ENCODE measurements at places on chromosomes 3 and 15.

DNA sequence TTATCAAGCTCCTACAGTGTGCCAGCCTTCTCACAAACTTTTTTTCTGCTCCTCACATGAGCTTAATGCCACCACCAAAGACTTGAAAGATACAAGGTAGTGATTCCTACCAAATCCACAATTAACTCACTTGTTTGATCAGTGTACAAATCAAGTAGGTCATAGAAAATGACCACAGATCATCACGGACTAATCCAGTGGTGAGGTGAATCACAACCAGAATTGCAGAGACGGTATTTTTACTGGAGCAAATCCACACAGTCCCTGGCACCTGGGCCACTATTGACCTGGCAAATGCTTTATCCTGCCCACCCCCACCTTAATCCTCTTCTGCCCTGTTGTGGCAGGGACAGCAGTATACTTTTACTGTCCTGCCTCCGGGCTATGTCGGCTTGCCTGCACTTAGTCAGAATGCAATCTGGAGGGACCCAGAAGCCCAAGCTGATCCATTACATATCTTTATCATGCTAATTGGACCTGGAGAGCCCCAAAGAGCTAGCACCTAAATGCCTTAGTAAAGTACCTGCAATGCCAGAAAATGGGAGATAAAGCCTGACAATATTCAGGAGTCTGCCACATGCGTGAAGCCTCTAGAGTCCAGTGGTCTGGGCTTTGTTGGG is 83.9 kb upstream of the CDV3 start:
- DNase-seq = no peak

DNA sequence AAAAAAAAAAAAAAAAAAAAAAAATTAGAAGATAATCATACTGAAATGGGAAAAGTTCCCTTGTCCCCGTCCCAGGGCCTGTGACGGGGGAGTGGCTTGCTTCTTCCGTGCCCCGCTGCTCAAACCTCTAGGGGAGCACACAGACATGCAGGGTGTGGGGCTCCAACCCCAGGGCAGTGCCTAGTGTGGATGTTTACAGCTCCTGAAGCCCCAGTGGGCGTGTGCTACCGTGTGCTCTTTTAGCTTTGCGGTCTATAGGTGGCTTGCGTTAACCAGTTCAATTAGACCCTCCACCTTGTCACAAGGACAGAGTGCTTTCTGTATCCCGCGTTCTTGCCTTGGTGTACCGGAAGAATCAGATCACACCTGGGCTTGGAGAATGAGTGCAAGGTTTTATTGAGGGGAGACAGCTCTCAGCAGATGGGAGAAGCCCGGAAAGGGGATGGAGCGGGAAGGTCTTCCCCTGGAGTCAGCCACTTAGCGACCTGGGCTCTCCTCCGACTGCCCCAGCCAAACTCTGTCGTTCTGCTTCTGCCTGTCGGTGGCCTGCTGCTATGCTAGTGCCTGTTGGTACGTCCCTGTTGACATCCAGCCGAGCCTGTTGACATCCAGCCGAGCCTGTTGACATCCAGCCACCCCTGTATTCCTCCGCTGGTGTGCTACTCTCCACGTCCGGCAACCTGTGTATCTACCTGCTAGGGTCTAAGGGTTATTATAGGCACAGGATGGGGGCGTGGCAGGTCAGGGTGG is 569.8 kb downstream of the VGLL3 start:
- no peak for DNase-seq

- DNase-seq = no peak
Measured at GRCh38 chr15:54772663-54773062, 424.1 kb downstream of the RSL24D1 start.

GRCh38 chr3:30538791-30539190 is 67.6 kb upstream of the TGFBR2 start:
- no peak for DNase-seq

DNA sequence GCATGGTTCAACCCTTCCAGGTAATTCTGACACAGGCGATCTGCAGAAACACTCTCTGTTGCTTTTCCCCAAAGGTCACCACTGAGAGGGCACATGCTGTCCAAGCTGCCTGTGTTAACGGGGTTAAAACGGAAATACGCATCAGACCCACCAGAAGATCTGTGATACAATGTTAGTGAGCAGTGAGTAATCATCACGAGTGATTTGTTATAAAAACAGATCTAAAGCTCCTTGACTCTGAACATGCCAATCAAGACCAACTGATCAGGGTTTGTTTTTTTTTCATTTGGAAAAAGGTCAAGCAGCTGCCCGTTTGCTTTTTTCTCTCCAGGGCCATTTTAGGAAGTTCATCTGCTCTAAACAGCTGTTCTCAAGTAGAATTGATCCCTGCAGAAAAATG is 43.2 kb downstream of the FGF12 start:
- DNase-seq = no peak

DNA sequence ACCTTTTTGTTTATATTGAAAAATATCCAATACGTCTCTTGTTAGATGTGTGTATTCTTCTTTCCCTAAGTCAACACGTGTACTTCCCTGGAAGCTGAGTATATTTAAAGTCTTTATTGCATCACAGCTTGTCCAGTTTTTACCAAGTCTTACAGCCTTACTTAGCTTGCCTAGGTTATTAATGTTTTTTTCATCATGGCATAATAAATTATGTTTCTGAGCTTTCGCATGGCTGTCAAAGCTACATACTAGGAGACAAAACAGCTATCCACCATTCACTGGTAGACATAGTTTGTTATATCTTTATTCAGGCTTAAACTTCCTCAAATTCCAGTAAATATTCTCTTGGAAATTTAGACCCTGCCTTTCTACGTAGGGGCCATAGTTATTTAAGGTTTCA is 224.2 kb downstream of the BCHE start:
- DNase-seq = no peak

- DNase-seq = no peak
Measured at GRCh38 chr3:76523337-76523736, 516.6 kb upstream of the ROBO2 start.

GRCh38 chr3:33042668-33043067 is 54.3 kb downstream of the GLB1 start:
- DNase-seq = no peak

DNA sequence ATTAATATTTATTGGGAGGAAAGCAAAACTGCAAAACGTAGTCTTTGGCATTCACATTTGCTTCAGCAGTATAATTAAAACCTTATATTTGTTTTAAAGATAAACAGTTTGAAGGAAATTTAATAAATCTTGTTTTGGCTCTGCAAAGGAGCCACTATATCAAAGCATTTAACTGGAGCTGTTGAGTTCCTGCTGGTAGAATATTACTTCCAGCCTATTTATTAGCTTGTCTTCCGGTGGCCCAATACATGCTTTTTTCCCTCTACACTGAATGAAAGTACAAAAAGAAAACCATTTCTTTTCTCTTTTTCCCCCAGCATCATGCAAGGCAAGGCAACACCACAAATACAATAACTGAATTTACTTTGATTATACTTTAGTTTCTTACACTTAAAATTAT is 26.3 kb downstream of the SPTSSB start:
- DNase-seq = no peak

DNA sequence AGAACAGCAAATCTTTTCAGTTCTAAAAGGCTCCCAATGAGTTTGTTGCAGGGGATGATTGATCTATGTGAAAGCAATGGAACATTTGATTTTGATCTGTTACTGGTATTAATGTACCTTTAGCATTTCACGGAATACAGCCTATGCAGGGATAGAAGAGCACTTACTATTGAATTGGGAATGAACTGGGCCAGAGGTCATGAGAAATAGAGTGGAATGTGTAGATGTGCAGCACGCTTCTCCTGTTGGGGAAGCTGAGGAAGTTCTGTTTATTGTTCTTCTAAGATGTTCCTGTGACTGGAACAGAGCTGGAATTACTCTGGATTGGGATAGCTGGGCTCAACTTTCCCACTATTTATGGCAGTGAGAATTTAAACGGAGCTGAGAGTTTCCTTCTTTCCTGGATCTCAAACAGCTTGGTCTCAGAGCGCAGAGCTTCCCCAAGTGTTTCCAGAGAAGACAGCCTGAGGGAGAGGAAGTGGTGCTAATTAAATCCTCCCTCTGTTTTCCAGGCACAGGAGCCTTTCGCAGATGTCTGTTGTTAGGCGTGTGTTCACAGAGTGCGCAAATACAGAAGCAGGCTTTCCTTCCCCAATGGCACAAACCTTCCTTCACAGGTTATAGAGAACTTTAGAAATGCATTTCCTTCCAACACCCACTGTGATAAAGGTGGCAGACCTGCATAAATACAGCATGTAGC is 32.5 kb downstream of the TPRG1 start:
- DNase-seq = no peak

DNA sequence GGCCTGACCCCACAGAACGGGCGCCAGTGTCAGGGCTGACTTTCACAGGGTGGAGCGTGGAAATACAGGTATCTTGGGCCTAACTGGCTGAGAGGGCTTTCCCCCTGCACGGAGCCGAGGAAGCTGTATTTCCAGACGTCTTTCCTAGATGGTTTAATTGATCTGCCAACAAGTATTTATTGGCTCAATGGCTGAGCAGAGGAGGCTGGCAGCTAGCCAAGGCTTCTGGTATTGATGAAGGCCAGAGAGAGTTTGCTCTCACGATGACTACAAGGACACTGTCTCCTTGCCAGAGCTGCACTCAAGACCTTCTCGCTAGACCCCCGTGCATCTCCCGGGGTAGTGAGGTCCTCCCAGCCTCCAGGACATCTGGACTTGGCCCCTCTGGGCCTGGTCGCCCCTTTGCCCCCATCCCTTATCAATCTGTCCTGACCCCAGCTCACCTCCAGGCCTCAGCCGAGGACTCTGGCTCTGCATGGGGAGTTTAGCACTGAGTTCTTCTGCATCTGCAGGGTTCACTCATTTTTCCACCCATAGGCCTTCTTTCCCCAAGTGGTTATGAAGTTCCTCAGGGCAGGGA is 20.6 kb downstream of the SPSB4 start:
- DNase-seq = no peak

DNA sequence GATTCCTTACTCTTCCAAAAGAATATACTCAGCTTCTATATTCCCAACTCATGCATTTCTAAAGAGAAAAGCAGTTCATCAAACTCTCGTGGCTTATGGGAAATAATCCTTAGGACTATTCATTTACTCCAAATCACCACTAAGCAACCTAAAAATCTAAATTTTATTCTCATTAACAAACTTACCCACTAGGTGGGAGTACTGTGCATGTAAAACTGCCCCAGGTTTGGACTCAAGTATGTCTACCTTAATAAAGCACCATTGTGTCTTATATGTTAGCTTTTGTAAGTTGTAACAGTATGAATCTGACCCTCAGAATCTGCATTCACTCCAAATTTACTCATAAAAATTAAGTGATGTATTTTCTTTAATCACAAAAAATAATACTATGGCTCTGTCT is 25.3 kb downstream of the RAD18 start:
- DNase-seq = no peak

DNA sequence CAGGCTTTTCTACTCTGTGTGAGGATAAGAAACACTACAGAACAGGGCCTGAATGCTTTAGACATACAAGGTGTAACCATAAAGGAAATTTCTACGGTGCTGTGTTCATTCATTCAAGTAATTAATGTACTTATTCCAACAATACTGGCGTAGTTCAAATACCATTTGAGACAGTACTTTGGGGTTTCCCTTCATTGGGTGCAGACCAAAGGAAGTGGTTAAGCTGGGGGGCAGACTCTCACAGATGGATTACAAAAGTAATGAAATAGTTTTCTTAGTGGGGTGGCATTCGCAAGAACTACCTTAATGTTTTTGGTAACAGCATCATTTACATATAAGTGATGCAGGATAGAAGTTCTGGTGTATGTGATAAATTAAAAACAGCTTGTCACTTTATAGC is 65.9 kb downstream of the BTD start:
- DNase-seq = no peak

- DNase-seq = no peak
Measured at GRCh38 chr15:100939791-100940190, 20.6 kb downstream of the LRRK1 start.

- no peak for DNase-seq
Measured at GRCh38 chr3:162610261-162610660, 1113.7 kb downstream of the OTOL1 start.

GRCh38 chr3:125960456-125961288 is 8.3 kb upstream of the ROPN1B start:
- no peak for DNase-seq

- no peak for DNase-seq
Measured at GRCh38 chr3:174132006-174132405, 727.1 kb upstream of the NAALADL2 start.

DNA sequence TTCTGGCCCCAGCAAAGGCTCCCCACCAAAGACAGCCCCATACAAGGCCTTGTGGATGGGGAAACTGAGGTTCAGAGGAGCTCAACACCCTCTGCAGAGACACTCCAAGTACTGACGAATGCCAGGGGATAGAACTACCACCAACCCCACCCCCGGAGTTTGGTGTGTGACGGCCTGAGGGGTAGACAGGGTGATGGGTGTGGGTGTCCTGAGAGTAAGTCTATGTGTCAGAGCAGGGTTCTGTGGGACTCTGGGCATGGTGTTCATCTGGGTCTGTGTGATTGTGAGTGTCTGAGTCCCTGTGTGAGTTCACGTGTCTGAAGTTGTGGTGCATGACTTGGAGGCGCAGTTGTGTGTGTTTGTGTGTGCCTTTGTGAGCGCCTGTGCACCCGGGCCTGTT is 7.4 kb downstream of the PTH1R start:
- DNase-seq = no peak

DNA sequence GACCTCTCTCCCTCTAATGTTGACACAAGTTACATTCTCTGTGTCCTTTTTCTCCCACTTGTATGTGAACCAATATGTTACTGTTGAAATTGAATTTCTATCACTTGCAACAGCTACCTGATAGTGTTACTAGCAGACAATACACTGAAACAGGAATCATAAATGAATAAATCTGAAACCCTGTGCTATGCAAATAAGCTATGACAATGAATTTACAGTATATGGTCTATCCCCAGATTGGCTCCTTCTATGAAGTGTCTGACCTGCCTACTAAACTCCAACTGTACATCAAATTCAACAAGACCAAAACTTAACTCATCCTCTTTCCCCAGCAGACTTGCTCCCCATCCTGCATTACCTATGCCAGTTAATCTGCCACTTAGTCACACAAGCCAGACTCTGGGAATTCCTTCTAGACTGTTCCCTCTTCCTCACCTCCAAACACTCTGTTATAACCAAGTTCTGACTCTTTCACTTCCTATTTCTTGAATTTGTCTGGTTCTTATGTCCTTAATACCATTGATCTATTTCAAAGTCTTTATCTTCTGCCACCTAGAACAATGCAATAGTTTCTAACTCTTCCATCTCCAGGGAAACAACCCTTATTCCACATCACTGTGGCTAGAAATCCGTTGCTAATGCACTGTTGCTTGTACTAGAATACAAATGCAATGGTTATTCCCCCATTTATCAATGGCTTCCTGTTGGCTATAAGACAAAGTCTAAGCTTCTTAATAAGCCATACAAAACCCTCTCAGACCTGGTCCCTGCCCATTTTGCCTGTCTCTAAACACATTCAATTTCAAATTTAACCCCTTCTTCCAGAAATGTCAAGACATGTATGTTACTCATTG is 13.4 kb upstream of the ZNF639 start:
- DNase-seq = no peak

Measured in stimulated activated CD8-positive, alpha-beta memory T cell treated with anti-CD3 and anti-CD28 coated beads, Interleukin-15, amount 100 ng/mL, for 48 hours (primary cell).